Aorta (tissue), 5 donors: ENCODE measurements at places on chromosomes 1 and 21. TPM values are rescaled to one million over a fixed set of nuclear protein-coding genes. Genes with fewer than 3 reads are reported as not detected.

The ARTN gene
- total RNA-seq = 1.8 TPM

GRCh38 chr1:40317394-40318074 is 448 bp upstream of the COL9A2 start:
- DNase-seq = no peak

DNA sequence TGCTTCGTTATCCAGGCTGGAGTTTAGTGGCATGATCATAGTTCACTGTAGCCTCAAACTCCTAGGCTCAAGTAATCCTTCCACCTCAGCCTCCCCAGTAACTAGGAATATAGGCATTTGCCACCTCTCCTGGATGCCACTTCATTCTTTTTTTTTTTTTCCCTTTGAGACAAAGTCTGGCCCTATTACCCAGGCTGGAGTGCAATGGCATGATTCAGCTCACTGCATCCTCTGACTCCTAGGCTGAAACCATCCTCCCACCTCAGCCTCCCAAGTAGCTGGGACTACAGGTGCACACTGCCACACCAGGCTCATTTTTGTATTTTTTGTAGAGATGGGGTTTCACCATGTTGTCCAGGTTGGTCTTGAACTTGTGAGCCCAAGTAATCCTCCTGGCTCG is 19.3 kb downstream of the OSBPL9 start:
- DNase-seq = no peak

- no peak for DNase-seq
Measured at GRCh38 chr1:110976089-110976488, 12.4 kb upstream of the LRIF1 start.

DNA sequence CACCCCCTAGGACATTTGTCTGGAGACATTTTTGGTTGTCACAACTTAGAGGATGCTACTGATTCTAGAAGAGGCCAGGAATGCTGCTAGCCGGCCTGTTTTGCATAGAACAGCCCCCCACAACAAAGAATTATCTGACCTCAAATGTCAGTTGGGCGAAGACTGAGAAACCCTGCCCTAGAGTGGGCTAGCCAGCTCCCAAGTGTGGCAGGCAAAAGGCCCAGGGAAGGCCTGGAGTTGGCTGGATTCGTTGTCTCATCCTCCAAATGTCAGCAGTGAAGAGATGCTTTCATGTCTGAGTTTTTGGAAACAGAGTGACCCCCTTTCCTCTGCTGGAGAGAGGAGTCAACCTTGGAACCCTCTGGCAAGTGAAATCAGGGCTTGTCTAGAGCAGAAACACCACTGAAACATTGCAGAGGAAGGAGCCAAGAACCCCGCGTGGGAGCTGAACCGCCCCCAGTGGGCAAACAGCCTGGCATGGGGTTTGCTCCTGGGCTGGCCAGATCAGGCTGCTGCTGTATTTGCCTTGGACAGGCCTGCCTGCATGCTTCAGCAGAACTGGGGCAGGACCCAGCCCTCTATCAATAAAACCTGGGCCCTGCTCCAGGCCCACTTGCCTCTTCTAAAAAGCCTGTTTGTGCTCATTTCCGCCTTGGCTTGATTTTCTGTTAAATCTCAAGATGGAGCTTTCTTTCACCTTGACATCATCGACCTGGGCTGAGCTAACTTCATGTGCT is 32.9 kb downstream of the RASSF5 start:
- DNase-seq = peak; percentile 84

GRCh38 chr21:43575473-43575844 is 83.8 kb downstream of the HSF2BP start:
- DNase-seq = no peak

DNA sequence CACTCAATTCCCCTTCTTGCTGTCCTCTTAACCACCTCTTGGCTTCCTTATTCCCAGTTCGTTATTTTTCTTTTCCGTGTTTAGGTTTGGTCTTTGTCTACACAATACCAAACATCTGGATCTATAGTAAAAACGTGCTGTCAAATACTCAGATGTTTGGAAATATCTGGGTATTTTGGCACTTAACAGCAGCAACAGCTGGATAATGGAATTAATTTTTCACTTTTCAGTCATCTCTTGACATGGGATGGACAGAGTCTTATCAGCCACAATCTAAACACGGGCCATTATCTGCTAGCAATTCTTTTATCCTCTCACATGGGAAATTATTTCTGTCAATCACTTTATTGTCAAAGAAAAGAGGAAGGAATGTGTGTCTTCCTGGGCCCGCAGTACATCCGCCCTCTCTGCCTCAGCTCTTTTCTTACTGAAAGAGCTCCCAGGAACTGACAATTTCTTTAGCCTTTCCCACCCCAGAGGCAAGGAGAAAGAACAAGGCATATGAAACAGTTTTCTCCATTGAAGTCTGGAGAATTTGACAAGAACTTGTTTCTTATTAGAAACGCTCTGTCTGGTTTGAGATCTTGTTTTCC is 13.4 kb downstream of the NHLH2 start:
- DNase-seq = no peak

DNA sequence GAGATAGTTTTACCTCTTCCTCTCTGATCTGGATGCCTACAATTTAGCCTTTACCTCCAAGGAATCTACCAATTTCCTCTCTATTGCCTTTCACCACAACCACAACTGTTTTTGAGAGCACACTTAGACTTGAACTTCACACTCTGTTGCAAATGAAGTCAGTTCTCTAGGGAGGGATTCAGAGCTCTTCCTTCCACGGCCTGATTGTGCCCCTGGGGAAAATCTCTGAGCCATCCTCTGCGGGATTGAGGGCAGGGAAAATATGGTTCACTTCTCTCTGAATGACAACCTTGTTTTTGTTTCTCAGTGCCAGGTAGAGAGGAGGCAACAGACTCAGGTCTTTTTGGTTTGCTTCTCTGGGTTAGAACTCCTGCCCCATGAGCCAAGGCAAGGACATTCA is 35.4 kb upstream of the BCL10 start:
- DNase-seq = no peak

DNA sequence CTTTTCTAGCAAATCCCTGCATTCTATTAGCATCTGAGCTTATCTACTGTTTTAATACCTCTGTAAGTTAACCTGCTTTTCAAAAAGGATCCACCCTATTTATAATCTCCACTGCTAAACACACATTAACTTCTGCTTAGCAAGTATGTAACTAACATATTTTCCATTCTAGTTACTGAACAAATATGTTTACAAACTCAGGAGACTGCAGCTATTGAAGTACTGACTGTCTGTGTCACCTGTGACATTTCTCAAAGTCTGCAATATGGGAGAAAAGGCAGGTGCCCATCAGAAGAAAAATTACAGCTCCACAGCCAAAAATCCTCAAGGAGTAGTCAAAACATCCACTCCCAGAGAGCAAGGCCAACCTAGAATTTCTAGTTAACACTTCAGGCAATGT is 88.3 kb downstream of the JAK1 start:
- DNase-seq = no peak
